ENCODE measurements at places on chromosomes 5 and 9. TPM values are rescaled to one million over a fixed set of nuclear protein-coding genes. Genes with fewer than 3 reads are reported as not detected.

DNA sequence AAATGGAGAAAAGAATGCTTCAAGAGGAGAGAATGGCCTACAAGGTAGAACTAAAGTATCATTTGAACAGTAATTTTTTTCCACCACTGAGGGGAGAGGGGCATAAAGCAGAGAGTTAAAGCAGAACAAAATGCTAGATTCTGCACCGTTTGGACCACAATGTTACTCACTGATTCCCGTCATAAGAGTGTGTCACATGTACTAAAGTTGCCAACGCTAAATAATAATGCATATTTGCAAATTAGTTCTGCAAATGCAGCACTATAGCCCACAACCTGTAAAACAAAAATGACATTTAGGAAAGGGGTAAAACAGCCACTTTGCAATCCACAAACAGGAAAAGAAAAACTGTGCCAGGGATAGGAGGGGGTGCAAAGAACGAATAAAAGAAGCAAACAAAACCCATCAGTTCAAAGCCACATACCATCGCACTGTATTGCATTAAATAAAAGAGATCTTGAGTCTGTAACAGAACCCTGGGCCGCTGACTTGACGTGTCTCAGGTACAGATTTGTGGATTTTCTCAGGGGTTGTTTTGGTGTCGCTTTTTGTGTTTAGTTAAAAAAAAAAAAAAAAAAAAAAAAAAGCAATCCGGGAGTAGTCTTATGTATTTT lies 7.7 kb upstream of the NFIB start:
- no peaks in the 10 kb centered on the region for H3K27me3 ChIP-seq
- H3K36me3 ChIP-seq: no peaks in the 10 kb centered on the region
- no peak for DNase-seq
- peaks cover 58% of the 10 kb centered on the region for H3K4me1 ChIP-seq

GRCh38 chr5:15823398-15823797 lies 323.4 kb downstream of the FBXL7 start:
- DNase-seq: no peak
- no peaks in the 10 kb centered on the region for H3K27me3 ChIP-seq
- no peaks in the 10 kb centered on the region for H3K4me1 ChIP-seq
- no peak overlapping the region for H3K4me3 ChIP-seq
- no peak overlapping the region for H3K27ac ChIP-seq

GRCh38 chr9:91443321-91443993 lies 19.8 kb upstream of the NFIL3 start:
- no peaks in the 10 kb centered on the region for H3K4me1 ChIP-seq
- no peak overlapping the region for H3K27ac ChIP-seq
- H3K27me3 ChIP-seq: no peaks in the 10 kb centered on the region
- no peak overlapping the region for H3K4me3 ChIP-seq
- no peak for DNase-seq

DNA sequence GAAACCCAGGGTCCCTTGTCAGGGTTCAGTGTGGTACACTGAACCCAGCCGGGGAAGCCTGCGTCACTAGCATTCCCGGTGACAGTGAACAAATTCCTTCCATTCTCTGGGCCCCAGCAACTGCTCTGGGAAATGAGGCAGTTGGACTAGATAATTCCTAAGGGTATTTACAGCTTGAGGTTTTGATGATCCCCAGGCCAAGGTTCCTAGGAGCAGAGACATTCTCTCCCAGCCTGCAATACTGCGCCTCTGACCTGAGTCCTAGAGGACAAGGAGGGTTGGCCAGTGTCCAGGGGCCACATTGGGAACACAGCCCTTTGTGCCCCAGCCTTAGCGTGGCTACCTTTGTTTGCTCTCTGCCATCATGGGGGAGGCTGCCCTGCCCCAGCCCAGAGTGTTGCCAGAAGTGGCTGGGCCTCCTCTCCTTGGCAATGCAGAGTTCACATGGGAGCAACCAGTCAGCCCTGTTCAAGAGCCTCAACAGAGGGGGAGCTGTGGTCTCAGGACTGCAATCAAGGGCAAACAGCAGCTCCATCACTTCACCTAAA lies 178.2 kb downstream of the SEC61B start:
- H3K4me1 ChIP-seq: no peaks in the 10 kb centered on the region
- H3K4me3 ChIP-seq: no peak overlapping the region
- no peaks in the 10 kb centered on the region for H3K36me3 ChIP-seq
- peak; percentile 54 for DNase-seq
- H3K27me3 ChIP-seq: no peaks in the 10 kb centered on the region

- H3K27me3 ChIP-seq: no peaks in the 10 kb centered on the region
- no peaks in the 10 kb centered on the region for H3K4me1 ChIP-seq
- no peaks in the 10 kb centered on the region for H3K36me3 ChIP-seq
- DNase-seq: no peak
- no peak overlapping the region for H3K4me3 ChIP-seq
- no peak overlapping the region for H3K27ac ChIP-seq
Measured at GRCh38 chr5:57719216-57719615, 236.6 kb upstream of the ACTBL2 start.

DNA sequence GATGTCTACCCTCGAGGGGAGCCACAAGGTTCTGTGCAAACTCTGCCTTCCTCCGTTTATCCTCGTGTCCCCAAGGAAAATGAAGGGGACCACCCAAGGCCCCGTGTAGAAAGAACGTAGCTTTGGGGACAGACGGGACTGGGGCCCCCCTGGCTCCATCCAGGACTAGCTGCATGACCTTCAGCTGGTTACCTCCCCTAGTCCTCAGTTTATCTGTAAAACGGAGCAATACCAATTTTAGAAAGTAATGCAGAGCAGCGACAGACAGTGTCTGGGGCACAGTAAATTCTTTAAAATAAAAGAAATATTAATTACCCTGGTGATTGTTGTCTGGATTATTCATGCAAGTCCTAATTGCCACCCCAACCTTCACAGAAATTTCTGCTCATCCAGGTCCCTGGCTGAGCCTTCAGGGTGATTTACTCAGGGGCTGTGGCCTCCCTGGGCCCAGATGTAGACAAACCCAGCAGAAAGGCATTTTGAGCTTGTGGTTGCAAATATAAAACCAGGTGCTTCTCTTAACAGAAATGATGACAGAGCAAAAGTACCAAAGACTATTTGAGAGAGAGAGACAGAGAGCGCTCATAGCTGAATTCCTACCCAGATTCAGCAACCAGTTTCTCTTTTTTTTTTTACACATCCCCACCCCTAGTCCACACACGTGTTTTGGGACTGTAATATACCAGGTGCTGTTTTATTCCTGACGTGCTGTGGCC lies 155.1 kb upstream of the SMIM23 start:
- no peaks in the 10 kb centered on the region for H3K27me3 ChIP-seq
- H3K36me3 ChIP-seq: no peaks in the 10 kb centered on the region
- peak overlapping the region; percentile 8 for H3K4me3 ChIP-seq
- no peak overlapping the region for H3K27ac ChIP-seq
- peaks cover 14% of the 10 kb centered on the region for H3K4me1 ChIP-seq

DNA sequence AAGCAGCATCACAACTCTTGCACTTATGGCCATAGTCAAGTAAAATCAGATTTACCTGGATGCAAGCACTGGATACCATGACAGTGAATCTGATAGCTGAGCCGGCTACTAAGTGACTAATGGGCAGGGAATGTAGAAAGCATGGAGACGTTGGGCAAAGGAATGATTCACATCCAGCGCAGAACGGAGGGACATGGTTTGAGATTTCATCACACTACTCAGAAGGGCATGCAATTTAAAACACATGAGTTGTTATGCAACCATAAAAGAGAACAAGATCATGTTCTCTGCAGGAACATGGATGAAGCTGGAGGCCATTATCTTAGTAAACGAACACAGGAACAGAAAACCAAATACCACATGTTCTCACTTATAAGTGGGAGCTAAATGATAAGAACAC lies 169.1 kb upstream of the PIK3R1 start:
- H3K4me1 ChIP-seq: peaks cover 12% of the 10 kb centered on the region
- no peak overlapping the region for H3K4me3 ChIP-seq
- H3K36me3 ChIP-seq: no peaks in the 10 kb centered on the region
- no peak overlapping the region for H3K27ac ChIP-seq

GRCh38 chr9:35675204-35675603 lies 1.5 kb downstream of the CA9 start:
- no peaks in the 10 kb centered on the region for H3K36me3 ChIP-seq
- peaks cover 8% of the 10 kb centered on the region for H3K4me1 ChIP-seq
- no peak overlapping the region for H3K27ac ChIP-seq
- H3K4me3 ChIP-seq: peak overlapping the region; percentile 58
- DNase-seq: no peak
- no peaks in the 10 kb centered on the region for H3K27me3 ChIP-seq

GRCh38 chr9:136117916-136118319 lies 757 bp downstream of the TMEM250 start:
- no peaks in the 10 kb centered on the region for H3K27me3 ChIP-seq
- H3K27ac ChIP-seq: peak overlapping the region; percentile 96
- H3K36me3 ChIP-seq: no peaks in the 10 kb centered on the region
- no peak for DNase-seq

The SERF1B gene
- 43.0 TPM for total RNA-seq

The C9orf152 gene
- not detected for total RNA-seq

The GABRA6 gene
- total RNA-seq: not detected

The SLCO4C1 gene
- total RNA-seq: 0.07 TPM
